Activated naive CD4-positive, alpha-beta T cell treated with Interleukin-2 at 50 U/mL for 16 hours (primary cell): ENCODE measurements at places on chromosomes 5 and 9.

GRCh38 chr5:64229163-64229774, 63.6 kb downstream of the RNF180 start:
- DNase-seq = no peak

GRCh38 chr9:19154135-19154612, 26.9 kb upstream of the PLIN2 start:
- peak; percentile 12 for DNase-seq

DNA sequence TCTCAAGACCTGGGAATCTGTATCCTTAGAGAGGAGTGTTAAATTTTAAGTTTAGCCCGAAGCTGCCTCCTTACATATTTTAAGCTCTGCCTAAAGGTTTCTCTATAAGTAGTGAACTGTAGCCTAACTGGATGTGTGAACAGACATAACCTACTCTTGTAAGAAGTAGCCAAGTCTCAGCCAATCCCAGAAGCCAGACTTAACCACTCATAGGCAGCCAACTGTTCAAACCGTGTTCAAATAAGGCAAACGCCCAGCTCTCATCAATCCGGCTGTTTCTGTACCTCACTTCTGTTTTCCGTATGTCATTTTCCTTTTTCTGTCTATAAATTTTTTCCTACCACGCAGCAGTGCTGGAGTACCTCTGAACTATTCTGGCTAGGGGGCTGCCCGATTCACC, 58.7 kb upstream of the HRH2 start:
- DNase-seq = no peak

DNA sequence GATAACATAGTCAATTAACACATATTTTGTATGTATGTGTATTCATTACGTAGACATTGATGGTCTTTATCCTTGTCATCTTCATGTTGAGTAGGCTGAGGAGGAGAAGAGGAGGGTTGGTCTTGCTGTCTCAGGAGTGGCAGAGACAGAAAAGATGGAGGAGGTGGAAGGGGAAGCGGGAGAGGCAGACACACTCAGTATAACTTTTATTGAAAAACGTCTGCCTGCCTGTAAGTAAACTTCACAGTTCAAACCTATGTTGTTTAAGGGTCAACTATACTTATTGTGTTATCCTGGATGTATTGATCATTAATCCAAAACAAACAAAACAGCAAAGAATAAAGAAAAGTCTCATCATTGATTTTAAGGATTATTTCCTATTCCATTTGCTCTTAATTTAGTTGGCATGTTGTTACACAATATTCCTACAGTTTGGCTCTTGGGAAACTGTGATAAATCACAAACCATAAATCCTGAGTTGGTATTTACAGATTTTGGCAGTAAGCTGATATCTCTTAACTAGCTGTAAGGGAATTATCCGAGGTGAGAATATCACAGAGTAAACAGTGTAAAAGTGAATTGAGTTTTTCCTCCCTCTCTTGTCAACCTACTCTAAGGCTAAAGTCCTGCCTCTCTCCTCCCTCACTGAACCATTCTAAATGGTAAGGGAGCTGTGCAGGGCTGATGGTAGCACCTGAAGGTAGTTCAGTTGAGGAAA, 487.2 kb downstream of the SPATA31D1 start:
- no peak for DNase-seq

- no peak for DNase-seq
These were observed 59.8 kb upstream of the C5orf63 start for GRCh38 chr5:127133071-127133470.

GRCh38 chr9:105735366-105735765, 41.0 kb downstream of the TMEM38B start:
- no peak for DNase-seq

DNA sequence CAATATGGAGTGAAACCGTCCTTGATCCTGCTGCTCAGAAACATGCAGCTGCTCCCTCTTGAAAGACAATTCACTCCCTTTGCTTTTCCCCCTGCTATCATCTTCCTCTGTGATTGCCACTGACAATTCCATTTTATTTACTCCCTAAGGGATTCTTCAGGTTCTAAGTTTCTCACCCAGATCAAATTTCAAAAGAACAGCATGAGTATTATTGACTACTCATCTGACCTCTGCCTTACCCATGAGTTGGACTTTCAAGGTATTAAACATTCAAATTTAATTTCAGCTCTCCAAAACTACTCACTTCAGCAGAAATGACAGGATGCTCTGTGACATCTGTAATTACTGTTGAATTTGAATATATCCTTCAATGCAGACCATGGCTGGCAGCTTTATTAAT, 236.5 kb upstream of the HAPLN1 start:
- no peak for DNase-seq

GRCh38 chr9:106958955-106959657, 96.1 kb downstream of the ZNF462 start:
- DNase-seq = no peak

DNA sequence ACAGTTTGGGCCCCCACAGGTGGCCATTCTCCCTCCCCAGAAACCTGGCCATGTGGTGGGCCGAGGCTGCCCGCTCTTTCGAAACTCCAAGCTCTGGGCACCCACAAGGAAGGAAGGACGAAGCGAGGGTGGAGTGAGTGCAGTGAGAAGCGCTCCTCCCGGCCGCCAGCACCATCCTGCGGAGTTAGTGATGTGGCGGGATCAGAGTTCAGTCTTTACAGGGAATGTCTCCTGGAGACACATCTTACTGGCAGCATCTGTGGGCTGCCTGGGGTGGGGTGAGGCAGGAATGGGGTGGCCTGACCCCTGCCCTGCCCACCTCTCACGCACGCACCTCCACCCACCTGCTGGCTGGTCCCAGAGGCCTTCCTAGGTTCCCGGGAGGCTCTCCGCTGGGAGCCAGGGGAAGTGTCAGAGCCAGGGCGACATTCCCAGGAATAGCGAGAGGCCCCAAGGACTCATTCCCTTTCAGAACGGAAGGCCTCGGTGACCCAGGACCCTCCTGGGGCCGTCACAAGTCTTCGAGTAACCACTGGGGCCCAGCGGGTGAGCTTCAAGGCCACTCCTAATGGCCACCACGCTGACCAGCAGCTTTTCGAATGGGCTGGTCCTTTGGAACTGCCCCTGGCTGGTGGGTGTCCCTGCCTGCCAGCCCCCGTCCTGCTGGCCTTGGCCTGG, 5.5 kb upstream of the RNU6ATAC start:
- no peak for DNase-seq

DNA sequence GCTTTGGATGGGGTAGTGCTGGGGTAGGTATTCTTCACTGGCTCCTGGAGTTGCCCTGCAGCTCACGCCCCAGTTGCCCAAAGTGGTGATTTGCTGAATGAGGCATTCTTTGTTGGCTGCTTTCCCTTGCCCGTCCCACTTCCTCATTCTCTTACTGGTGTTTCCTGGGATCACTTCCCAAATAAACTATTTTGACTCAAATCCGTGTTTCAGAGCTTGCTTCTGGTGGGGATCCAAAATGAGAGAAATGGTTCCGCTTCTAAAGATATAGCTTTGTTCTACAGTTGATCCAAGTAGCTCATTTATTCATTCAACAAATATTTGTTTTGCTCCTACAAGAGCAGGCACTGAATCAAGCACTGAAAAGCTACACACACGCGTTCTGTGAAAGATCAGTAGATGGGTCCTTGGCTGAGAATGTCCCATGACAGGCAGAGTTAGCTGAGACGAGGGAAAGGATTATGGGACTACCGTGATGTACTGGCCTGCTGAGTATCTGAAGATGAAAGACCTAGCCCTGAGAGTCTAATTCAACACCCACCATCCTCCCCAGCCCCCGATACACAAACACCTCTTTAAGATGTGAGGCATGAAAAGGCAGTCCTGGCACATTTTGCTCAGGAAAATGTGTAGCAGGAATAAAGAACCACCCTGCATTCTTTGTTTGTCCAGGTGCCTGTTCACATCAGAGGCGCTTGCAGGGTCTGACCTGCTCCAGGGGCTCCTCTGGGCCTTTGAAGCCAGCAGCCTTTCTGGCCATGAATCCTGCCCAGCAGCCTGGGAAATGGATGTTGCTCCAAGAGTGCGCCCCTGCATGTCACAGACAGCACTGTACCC, 143.1 kb upstream of the RANBP3L start:
- DNase-seq = no peak

- no peak for DNase-seq
These were observed 906.7 kb downstream of the NR2F1-AS1 start for GRCh38 chr5:92674321-92674720.

DNA sequence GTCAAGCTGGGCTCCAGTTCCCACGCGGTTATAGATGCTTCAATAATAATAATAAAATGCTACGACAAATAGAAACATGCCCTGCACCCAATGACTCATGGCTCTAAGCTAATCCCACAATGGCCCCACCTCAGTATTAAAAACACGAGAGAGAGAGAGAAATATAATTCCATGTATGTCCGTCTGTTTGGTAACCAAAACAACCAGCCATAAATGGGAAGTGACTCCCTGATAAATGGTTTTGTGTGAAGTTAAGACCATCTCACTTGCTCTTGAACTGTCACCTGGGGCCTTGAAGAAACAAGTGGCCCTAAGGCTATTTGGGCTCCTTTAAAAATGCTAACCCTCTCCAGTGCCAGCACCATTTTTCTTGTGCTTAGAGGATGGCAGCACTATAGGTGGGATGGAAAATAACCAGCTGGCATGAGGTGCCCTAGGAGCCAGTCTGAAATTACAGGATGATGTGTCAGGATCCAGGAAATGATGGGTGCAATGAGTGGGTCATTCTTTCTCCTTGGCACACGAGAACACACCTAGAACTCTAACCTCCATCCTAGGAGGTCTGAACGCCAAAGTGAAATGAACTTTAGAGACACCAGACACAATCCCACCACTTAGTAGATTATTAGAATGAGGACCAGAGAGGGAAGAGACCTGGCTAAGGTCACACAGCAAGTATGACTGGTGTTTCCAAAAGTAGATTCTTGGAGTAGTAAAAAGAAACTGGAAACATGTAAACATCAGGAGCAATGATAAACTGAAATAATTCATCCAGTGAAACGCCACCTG, 35.7 kb upstream of the ADRB2 start:
- no peak for DNase-seq

DNA sequence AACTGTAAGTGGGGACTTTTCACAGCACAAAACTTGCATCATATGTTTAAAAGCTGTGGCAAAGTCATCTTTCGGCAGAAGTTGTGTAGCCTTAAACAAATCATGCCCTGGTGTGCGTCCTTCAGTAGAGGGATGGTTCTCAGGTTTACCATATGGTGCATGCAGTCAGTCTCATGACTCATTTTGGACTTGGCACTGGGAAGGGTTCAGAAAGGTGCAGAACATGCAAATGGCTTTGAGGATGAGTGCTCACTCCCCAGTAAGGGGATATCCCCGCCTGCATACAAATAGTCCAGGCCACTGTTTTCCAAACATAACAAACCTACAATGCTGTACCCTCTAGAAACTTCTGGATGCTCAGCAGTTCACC, 260.3 kb downstream of the NDUFS4 start:
- no peak for DNase-seq

DNA sequence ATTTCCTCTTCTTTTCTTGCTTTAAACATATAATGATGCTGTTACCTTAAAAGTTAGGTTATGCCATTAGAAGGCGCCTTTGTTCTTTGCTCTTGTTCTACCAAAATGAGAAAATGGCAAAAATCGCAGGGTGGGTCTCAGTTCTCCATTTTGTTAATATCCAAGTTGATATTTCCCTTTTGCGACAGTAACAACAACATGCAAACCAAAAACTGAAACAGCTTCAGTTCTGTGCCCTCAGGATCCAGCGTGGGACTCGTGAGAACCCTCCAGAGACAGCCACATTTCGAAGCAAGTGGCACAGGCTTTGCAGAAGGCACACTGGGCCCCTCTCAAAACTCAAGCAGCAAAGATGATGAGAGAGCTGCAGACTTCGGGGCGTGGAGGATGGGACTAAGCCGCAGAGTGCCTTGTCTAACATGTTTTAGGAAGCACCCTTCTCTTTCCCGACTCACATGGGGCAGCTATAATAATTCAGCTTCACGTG, 33.0 kb upstream of the LCP2 start:
- DNase-seq = peak; percentile 32

- no peak for DNase-seq
These were observed 274.3 kb upstream of the SGCD start for GRCh38 chr5:156052656-156053055.

DNA sequence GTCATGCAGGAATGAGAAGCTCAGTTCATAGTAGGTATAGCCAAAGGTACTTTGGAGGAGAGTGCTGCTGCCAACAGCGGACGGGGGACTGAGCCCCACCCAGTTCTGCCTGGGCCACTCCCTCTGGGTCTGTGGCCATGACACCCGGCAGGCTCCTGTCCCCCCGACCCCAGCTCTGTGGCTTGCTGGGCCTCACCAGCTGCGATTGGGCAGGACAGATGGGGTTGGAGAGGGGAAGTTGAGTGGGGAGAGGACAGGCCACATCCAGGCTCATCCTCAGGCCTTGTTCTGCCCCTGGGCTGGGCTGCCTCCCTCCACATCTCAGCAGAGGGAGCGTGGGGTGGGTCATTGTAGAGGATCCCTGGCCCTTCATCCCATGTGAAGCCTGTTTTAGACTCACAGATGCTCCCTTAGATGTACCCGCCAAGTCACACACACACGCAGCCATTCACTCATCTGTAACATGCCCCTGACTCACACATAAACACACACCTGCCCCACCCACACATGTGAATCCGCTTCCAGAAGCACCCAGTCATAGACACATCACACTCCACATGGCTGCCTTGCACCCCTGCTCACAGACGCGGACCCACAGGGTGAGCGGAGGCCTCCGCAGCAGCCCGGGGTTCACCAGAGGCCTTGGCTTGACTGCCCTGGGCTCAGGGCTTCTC, 48.8 kb downstream of the NTNG2 start:
- no peak for DNase-seq

- DNase-seq = peak; percentile 57
These were observed at the start of gene SLC12A7 for GRCh38 chr5:1111727-1112289. Gene SLC12A7 (minus strand): TSS chr5:1112063. CDS start chr5:1111991, 72 bp downstream.

- DNase-seq = no peak
These were observed 597.1 kb downstream of the ACTL7B start for GRCh38 chr9:108258640-108259039.

DNA sequence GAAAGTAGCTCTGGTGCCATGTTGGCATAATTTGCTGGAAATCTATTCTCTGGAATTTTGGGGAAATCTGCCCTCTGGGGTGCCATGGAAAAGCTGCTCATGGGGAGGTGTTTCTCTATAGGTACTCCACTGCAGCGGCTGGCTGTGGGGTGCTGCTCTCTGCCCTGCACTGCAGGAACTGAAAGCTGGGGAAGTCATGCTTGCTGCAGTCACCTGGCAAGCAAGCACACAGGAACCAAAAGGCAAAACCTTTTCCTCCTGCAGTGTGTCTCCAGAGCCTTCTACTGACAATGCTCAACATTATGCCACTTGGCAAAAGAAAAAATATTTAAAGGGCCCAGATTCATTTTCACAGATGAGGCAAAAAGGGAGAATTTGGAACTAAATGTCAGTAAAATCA, 25.8 kb upstream of the CARNMT1 start:
- DNase-seq = no peak

DNA sequence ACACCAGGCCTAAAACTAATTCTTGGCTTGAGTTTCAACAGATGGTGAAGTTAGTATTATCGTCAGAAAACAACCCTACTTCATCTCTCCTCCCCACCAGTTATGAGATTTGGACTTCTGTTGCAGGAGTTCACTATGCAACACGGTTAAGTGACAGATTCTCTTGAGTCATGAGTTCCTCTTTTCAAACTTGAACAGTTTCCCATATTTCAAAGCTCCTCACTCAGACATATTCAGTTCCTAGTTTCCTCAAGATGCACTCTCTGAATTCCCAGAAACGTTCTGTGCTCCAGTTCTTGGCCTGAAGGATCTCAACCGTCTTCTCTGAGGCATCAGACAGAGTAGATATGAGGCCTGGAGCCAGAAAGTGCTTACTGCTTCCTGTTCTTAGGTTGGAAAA, 7.3 kb upstream of the PTGER4 start:
- no peak for DNase-seq

GRCh38 chr5:129670957-129671500, 76.9 kb upstream of the MINAR2 start:
- DNase-seq = no peak

- no peak for DNase-seq
These were observed 107.3 kb upstream of the TBC1D2 start for GRCh38 chr9:98362624-98363252.
